ENCODE measurements at places on chromosomes 7 and 10. TPM values are rescaled to one million over a fixed set of nuclear protein-coding genes. Genes with fewer than 3 reads are reported as not detected.

GRCh38 chr7:84536271-84536870 lies 341.8 kb upstream of the SEMA3A start:
- no peaks in the 10 kb centered on the region for H3K4me1 ChIP-seq
- no peaks in the 10 kb centered on the region for H3K27me3 ChIP-seq
- no peak for DNase-seq
- no peak overlapping the region for H3K4me3 ChIP-seq
- no peak overlapping the region for H3K27ac ChIP-seq

Gene MSRB2
- 4.1 TPM for total RNA-seq

GRCh38 chr10:103667356-103667755 lies 173.9 kb downstream of the NEURL1 start:
- H3K36me3 ChIP-seq = no peaks in the 10 kb centered on the region
- H3K4me1 ChIP-seq = peaks cover 19% of the 10 kb centered on the region
- no peak overlapping the region for H3K4me3 ChIP-seq
- DNase-seq = no peak

GRCh38 chr10:51596695-51597094 lies 102.7 kb downstream of the CSTF2T start:
- no peak overlapping the region for H3K4me3 ChIP-seq
- no peak for DNase-seq
- H3K27ac ChIP-seq = no peak overlapping the region
- no peaks in the 10 kb centered on the region for H3K36me3 ChIP-seq
- no peaks in the 10 kb centered on the region for H3K27me3 ChIP-seq

Gene NUTM2D
- 1.9 TPM for total RNA-seq

Gene DLD
- 66.1 TPM for total RNA-seq

Gene HMX2
- 0.13 TPM for total RNA-seq

Gene HOXA5
- total RNA-seq = not detected

DNA sequence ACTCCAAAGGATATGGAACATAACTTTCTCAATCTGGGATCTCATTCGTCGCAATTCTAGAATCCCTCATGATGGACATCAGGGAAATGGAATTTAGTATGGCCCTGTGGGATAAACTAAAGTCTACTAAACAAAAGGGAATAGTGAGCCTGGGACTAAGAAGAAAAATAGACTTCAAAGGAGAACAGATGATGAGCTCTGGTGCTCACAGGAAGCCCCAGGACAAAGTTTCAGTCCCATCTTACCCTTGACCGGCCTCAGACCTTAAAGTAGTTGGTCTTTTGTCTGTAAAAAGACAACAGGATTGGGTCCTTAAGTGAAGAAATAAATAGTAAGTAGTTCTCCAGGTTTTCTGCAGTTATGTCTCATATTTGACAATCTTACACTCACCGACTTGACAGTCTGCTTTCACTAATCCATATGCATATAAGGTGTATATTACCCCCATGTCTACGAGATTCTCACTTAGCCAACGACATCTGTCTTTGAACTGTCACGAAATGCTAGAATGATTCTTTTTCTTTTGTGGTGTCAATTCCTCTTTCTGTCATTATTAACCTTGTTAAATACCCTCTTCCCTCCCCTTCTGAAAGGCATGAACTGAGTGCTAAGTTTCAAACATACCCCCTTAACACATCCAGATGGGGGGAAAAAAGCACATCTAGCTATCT lies 10.9 kb upstream of the IKZF1 start:
- H3K4me3 ChIP-seq = peak overlapping the region; percentile 9
- DNase-seq = no peak
- peaks cover 33% of the 10 kb centered on the region for H3K4me1 ChIP-seq
- no peaks in the 10 kb centered on the region for H3K27me3 ChIP-seq
- no peaks in the 10 kb centered on the region for H3K36me3 ChIP-seq
- H3K27ac ChIP-seq = peak overlapping the region; percentile 85

Gene MLXIPL
- total RNA-seq = not detected

DNA sequence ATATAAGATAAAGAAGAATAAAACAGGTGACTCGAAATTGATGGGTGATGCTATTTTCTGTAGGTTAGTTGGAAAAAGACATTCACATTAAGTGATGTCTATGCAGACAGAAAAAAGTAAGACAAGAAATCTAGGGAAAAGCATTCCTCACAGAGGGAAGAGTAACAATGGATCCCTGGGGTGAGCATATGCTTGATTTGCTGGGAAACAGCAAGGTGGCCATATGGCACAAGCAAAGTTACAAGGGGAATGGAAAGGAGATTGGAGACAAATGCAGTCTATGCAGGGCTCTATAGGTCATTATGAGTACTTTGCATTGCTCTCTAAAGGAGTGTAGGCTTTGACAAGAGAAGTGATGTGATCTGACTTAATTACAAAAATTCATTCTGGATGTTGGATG lies 90.9 kb upstream of the ZNF804B start:
- no peaks in the 10 kb centered on the region for H3K27me3 ChIP-seq
- H3K4me3 ChIP-seq = no peak overlapping the region
- H3K4me1 ChIP-seq = no peaks in the 10 kb centered on the region
- no peak for DNase-seq
- H3K27ac ChIP-seq = no peak overlapping the region
- no peaks in the 10 kb centered on the region for H3K36me3 ChIP-seq

GRCh38 chr7:135206941-135207391 lies 4.4 kb downstream of the WDR91 start:
- peak overlapping the region; percentile 80 for H3K27ac ChIP-seq
- H3K36me3 ChIP-seq = peaks cover 58% of the 10 kb centered on the region
- DNase-seq = no peak
- H3K4me3 ChIP-seq = peak overlapping the region; percentile 76
- H3K4me1 ChIP-seq = peaks cover 50% of the 10 kb centered on the region

DNA sequence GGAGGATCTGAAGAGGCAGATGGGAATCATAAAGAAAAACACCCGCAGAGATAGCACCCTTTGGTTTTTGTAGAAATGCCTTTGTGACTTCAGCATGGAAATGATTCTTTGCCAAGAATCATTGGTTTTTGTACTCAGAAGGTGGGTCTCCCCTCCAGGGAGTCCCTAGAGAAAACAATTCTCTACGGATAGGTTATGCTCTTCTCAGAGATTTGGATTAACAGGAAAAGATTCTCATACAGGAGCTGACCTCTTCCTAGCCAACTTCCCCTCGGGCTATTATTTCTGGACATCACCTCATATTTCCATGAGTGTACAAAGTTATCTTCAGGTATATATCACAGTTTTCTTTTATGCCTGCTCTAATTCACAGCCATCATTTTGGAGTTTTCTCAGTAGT lies 274.2 kb upstream of the HABP2 start:
- no peak overlapping the region for H3K27ac ChIP-seq
- H3K27me3 ChIP-seq = no peaks in the 10 kb centered on the region

DNA sequence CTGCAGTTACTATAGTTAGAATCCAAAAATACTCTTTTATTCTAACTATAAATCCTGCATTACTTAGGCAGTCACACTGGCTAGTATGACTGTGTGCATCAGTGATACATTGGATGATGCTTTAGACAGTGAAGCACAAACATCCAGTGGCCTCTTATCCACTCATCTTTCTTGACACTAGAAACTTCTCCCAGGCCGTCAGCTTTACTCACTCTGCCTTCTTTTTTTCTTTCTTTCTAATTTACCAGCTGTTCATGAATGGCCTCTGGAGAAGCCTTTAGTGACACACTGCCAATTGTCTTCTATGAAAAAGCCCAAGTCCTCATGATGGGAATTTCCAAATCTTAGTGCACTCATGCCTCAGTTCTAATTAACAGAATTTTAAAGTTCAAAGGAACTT lies 26.2 kb upstream of the C10orf90 start:
- DNase-seq = no peak
- H3K4me3 ChIP-seq = no peak overlapping the region
- no peak overlapping the region for H3K27ac ChIP-seq
- no peaks in the 10 kb centered on the region for H3K36me3 ChIP-seq
- no peaks in the 10 kb centered on the region for H3K4me1 ChIP-seq

GRCh38 chr10:86547296-86547695 lies 25.7 kb upstream of the WAPL start:
- peaks cover 4% of the 10 kb centered on the region for H3K27me3 ChIP-seq
- no peak for DNase-seq
- no peak overlapping the region for H3K4me3 ChIP-seq
- no peaks in the 10 kb centered on the region for H3K4me1 ChIP-seq

Data from activated B cell treated with CpG ODN at 0.5 μM for 24 hours (primary cell).